ENCODE measurements at places on chromosomes 11 and 22. TPM values are rescaled to one million over a fixed set of nuclear protein-coding genes. Genes with fewer than 3 reads are reported as not detected.

APOBEC3F gene
- 1.9 TPM for total RNA-seq

B3GAT1 gene
- 0.05 TPM for total RNA-seq

C11orf87 gene
- not detected for total RNA-seq

SCGB2A2 gene
- not detected for total RNA-seq

P2RX6 gene
- total RNA-seq: 5.2 TPM

TMEM191B gene
- total RNA-seq: 0.52 TPM

LMNTD2 gene
- 1.8 TPM for total RNA-seq

FKBP2 gene
- total RNA-seq: 57.6 TPM

GLYAT gene
- not detected for total RNA-seq

CFAP300 gene
- total RNA-seq: 9.0 TPM

C11orf21 gene
- not detected for total RNA-seq

LARGE1 gene
- 1.6 TPM for total RNA-seq

IRAG1 gene
- not detected for total RNA-seq

KRTAP5-2 gene
- total RNA-seq: not detected

MYEOV gene
- total RNA-seq: 0.72 TPM

DRICH1 gene
- total RNA-seq: not detected

MS4A12 gene
- total RNA-seq: not detected

OR5J2 gene
- not detected for total RNA-seq

PIWIL4 gene
- total RNA-seq: 0.25 TPM

HSCB gene
- total RNA-seq: 14.6 TPM

ALDH3B2 gene
- total RNA-seq: not detected

RASSF7 gene
- 3.0 TPM for total RNA-seq

CHRDL2 gene
- total RNA-seq: not detected

FREY1 gene
- total RNA-seq: 0.67 TPM

HPS5 gene
- 23.8 TPM for total RNA-seq

XKR3 gene
- not detected for total RNA-seq

C1QTNF5 gene
- not detected for total RNA-seq

TMEM191C gene
- total RNA-seq: 2.4 TPM

THY1 gene
- not detected for total RNA-seq

OR51Q1 gene
- total RNA-seq: not detected

RAG2 gene
- total RNA-seq: not detected

PNPLA2 gene
- total RNA-seq: 15.0 TPM

TCF20 gene
- 21.1 TPM for total RNA-seq

ZNF202 gene
- 12.2 TPM for total RNA-seq

BATF2 gene
- 1.6 TPM for total RNA-seq

NXF1 gene
- 18.7 TPM for total RNA-seq

CLMP gene
- 9.4 TPM for total RNA-seq

LRRC74B gene
- total RNA-seq: not detected

NRIP3 gene
- 13.5 TPM for total RNA-seq

SLC6A5 gene
- not detected for total RNA-seq

NF2 gene
- total RNA-seq: 27.4 TPM

UPB1 gene
- total RNA-seq: not detected
